Foreskin keratinocyte (primary cell): ENCODE measurements at places on chromosomes 5 and 9. TPM values are rescaled to one million over a fixed set of nuclear protein-coding genes. Genes with fewer than 3 reads are reported as not detected.

The CFAP77 gene
- polyA plus RNA-seq: not detected in 2 replicates

DNA sequence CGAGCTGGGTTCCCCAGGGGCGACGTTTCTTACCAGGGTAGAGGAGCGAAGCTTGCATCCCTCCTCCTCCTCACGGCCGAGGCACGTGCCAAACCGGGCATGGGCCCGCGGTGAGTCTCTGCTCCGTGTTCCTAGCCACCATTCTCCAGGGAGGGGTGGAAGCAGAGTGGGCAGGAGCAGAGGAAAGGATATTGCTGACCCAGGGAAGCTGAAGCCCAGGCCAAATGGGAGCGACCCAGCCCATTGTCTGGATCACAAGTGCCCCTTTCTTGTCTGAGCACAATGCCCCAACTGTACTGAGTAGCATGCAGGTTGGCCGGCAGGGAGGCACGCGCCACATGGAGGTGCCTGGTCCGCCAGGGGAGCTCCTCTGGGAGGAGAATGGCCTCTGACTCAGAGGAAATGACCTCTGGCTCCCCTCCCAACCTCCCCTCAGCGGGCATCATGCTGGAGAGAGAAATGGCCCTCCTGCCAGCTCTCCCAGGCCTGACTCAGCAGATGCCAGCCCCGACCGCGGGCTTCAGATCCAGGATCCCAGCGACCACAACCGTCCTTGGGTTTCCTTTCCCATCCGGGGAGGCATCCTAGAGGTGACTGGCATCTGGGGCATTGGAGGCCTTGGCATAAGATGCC, 1.1 kb downstream of the PRR7 start:
- peak; percentile 56 for DNase-seq

The SLC34A1 gene
- not detected in 2 replicates for polyA plus RNA-seq

- no peak for DNase-seq
Observed at GRCh38 chr9:131049829-131050715, 41.1 kb downstream of the LAMC3 start.

DNA sequence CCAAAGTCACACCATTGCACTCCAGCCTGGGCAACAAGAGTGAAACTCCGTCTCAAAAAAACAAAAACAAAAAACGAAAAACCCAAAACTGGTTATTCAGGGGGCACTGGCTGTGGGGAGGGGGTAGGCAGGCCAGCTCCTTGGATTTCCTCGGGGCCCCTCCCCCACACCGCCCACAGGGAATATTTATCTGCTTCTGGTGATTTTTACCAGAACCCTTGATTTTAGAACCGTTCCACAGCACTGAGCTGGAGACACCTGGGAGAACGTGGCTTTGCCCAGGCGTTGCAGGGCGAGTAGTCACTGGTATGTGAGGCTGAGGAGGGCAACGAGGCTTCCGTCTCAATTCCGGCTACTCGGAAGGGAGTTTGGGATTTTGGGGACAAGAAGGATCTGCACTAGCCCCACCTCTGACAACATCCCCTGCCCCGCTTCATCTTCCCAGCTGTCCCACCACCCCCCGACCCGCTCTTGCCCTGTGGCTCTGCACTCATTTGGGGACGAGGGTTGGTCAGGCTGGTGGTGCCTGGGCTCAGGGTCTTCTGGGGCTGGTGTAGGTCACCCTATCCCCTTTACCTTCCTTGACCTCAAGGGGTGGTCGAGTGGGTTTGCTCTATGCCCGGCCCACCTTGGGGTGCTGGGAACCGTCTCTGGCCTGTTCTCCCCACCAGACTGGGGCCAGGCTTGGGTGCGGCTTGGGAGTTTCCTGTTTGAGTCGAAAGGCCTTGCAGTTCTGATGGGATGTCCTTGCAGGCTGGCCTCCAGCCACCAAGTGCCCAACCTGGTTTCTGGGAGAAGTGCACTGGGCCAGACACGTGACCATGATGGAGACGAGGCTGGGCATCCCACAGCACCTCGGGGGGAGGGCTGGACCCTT, 3.5 kb downstream of the AHRR start:
- DNase-seq: no peak

The IL13 gene
- not detected in 2 replicates for polyA plus RNA-seq

The MEF2C gene
- polyA plus RNA-seq: 0.09 TPM in 2 replicates

DNA sequence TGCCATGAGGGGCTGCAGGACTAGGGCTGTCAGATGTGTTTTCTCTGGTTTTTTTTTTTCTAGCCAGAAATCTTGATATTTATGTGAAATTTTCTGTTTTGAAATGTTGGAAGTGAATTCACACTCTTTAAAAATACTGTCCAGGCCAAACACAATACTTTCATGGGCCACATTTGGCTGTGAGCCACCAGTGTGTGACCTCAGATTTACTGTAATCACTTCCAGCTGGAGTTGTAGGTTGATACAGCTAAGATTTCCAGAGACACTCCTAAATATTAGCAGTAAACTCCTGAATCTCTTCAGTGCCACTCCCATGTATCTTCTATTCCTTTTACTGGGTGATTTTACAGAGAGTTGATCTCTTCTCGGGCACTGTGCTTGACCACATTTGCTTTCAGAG, 92.2 kb upstream of the CKMT2 start:
- no peak for DNase-seq

The DND1 gene
- polyA plus RNA-seq: 0.47 and 0.57 TPM in 2 replicates

GRCh38 chr5:177608243-177609075, 8.5 kb downstream of the B4GALT7 start:
- DNase-seq: no peak

The ACTBL2 gene
- not detected in 2 replicates for polyA plus RNA-seq

DNA sequence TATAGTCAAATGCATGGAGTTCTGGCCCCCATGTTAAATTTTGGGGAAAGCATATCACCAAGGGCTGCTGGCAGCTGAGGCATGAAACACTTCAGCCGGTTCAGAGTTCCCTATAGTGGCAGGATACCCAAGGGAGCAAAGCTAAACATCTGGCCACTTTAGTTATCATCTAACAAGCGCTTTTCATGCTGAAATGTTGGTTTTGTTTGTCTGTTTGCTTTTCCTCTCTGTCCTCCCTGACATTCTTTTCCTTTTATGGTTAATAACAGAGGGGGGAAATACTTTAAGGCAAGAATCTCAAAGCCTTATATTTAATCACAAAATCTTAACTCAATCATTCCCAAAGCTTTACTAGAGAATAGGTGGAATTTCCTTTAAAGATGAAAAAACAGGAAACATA, 11.9 kb downstream of the APBA1 start:
- DNase-seq: no peak

The PCDHGB4 gene
- 0.12 and 0.25 TPM in 2 replicates for polyA plus RNA-seq

DNA sequence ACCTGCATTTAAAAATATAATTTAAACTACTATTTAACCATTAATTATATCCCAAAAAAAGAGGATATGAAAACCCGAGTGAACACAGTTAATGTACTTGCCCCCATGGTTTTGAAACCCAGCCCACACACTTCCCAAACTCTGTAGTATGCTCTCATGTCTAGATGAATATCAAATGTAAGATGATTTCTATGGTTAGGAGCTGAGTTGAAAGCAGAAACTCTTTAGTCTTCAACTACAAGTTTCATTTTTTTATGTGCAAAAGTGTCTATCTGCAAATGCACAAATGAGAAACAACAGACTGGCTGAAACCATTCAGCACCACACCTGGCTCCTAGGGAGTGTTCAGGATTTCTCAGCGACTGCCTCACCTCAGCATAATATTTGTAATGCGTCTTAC, 183.3 kb downstream of the SEMA5A start:
- DNase-seq: no peak

The MVB12B gene
- polyA plus RNA-seq: 2.0 and 2.3 TPM in 2 replicates

DNA sequence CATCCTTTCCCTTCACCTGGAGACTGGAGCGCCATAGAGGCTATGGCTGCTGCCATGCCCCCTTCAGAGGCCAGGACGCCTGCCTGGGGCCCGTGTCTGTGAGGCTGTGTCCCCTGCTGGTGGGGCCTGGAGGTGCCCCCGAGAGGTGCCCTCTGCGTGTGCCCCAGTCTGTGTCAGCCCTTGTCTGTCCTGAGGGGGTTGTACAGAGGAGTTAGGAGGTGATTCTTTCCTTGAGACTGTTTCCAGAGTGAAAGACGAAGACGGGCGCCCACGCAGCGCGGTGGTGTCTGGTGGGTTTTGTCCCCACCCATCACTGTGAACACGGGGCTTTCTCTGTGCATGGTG, 24.6 kb downstream of the TRAF2 start:
- DNase-seq: no peak

DNA sequence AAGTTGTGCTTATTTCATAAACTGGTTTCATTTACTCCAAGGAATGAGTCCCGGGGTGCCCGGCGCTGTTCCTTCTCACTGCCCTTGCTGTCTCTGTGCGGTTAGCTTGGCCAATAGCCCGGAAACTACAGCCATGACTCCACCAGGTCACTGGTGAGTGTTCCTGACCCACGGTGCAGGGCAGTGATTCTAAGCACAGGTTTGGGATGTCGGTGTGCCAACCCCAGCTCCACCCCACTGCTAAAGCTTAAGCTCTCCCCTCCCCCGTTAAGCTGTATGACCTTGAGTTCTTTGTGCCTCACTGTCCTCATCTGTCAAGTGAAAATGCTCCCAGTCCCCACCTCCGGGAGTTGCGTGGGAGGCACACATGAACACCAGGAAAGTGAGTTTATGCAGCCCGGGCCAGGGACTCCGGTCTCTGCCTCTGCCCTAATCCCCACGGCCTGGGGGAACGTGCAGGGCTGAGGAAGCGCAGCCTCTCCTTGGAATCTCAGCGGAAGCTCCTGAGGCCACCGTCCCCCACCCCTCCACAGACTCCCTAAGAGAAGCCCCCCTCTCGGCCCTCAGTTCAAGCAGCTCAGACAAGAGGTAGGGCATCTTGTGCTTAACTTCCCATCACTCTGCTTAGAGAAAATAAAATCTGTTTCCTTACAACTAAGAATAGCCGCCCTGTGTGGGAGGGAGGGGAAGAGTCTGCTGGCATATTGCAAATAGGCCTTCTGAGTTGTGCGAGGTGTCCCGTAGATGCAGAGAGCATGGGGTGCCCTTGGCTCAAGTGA, 92.0 kb upstream of the RAI14 start:
- DNase-seq: no peak

The LECT2 gene
- not detected in 2 replicates for polyA plus RNA-seq

DNA sequence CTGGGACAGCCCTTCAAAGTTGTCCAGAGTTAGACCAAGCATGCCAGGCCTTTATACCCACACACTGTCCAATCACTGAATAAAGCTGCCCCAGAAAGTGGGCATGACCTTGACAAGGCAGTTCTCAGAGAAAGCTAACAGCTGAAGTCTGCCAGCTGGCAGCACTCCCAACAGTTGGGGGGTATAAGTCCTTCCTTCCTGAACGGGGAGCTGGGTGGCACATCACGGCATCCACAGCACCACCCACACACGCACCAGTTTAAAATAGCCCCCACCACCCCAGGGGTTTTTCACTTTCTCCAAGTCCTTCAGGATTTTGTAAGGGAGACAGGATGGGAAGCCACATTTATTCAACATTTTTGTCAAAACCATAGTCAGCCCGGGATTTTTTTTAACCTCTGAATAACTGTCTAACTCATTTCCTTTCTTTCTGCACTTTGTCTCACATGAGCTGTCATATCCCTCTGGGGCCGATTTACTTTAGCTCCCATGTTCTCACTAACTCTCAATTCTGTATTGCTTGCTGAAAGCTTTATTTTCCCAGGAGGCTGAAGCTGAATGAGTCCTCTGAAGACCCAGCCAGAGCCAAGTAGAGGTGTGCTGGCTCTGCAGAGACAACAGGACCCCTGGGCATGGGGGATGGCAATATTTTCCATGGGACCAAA, 15.4 kb downstream of the FAM81B start:
- DNase-seq: no peak

DNA sequence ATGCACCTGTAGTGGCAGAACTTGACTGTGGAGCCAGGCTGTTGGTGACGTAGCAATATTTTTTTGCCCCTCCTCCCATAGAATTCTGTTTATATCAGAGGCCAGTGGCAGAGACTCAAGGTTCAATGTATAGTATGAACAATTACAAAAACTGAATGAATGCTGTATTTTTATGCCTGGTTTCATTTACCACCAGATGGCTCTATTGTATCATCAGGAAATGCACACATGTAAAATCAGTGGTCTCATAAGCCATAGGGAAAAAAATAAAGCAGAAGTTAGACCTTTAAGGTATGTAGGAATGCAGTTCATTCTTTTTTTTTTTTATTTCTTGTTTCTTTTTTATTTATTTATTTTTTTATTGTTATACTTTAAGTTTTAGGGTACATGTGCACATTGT, 43.6 kb downstream of the CCDC192 start:
- peak; percentile 20 for DNase-seq

GRCh38 chr5:154223320-154223719, 32.8 kb downstream of the GALNT10 start:
- no peak for DNase-seq

DNA sequence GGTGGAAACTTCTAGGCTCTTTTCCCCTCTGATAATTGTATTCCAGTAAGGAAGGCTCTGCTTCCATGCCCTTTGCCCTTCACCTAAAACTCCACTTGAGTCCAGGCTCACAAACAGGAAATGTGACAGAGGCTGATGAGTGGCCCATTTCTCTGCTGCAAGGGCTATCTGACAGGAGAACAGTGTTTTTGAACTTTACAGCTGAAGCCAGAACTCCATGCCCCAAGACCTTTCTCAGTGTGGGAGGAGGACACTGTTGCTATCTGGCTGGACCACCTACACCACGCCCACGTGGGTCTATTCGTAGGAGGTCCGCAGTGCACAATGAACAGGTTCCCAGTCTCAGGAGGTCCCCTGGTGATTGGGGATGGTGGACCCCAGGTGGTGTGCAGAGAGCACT, 13.6 kb downstream of the GGTA1 start:
- no peak for DNase-seq

The KCNV2 gene
- not detected in 2 replicates for polyA plus RNA-seq

DNA sequence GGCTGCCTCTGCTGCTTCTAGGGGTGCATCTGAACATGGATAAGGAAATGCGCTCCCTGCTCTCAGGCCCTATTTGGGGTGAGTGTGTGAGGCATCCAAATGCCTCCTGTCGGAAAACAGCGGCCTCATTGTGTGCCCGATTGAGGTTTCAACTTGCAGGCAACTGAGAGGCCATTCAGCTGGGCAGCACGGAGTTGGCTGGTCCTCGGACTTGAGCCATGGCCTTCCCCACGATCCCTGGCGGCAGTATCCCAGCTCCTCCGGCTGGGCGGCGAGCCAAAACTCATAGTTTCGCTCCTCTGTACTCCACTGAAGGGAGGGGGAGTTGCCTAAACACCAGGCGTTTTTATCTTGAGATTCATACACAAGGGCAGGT, 597.3 kb upstream of the SGCD start:
- DNase-seq: no peak

- peak; percentile 84 for DNase-seq
Observed at GRCh38 chr5:95822542-95823181, at the start of gene GLRX. Gene GLRX, minus strand, starts transcription at chr5:95822726. Its CDS starts 64 bp downstream, at chr5:95822662.

- no peak for DNase-seq
Observed at GRCh38 chr9:122143876-122144405, 15.6 kb downstream of the NDUFA8 start.

- no peak for DNase-seq
Observed at GRCh38 chr9:98778711-98779530, 17.4 kb downstream of the ANKS6 start.

GRCh38 chr9:95511952-95512708, 4.6 kb downstream of the PTCH1 start:
- no peak for DNase-seq
